ENCODE measurements at places on chromosomes 6 and 20.

GRCh38 chr20:8930726-8931125 lies 138.2 kb upstream of the PLCB4 start:
- DNase-seq = no peak

DNA sequence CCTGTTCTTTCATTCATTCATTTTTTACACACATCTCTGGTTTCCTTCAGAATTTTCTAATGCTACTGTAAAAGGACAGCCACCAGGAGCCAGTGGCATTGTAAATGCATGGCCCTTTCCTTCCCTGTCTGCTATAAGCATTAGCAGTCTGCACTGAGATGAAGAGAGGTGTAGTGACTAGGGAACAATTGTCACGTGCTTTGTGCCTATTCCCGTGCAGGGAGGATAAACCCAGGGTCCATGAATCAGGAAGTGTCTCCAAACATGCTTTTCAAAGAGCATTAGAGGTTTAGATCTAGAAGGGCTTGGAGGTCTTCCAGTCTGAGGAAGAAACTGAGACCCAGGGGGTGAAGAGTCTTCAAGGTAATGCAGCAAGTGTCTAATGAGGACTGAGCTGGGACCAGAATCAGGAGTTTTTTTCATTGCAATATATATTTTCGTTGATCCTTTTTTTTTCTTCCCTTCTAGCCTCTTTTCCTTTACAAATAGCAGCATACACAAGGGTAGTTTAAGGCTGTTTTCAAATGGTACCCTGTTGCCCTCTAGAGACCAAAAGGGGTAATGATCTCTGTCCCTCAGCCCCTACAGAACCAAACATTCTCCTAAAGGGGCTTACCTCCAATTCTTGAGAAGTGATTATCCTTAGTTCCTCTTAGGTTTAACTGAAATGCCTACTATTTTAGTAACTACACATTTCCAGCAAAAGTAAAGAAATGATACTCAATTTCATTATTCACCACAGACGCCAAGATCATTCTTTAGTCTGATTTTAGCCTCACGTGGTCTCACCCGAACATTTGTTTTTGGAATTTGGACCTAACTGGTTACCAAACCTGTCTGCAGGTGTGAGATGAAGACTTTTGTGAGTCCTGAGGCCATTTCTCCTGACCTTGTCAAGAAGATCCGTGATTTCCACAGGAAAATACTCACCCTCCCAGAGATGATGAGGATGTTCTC lies 6.6 kb downstream of the TRIM15 start:
- DNase-seq = no peak

GRCh38 chr6:106694343-106694742 lies 65.0 kb downstream of the QRSL1 start:
- DNase-seq = no peak

DNA sequence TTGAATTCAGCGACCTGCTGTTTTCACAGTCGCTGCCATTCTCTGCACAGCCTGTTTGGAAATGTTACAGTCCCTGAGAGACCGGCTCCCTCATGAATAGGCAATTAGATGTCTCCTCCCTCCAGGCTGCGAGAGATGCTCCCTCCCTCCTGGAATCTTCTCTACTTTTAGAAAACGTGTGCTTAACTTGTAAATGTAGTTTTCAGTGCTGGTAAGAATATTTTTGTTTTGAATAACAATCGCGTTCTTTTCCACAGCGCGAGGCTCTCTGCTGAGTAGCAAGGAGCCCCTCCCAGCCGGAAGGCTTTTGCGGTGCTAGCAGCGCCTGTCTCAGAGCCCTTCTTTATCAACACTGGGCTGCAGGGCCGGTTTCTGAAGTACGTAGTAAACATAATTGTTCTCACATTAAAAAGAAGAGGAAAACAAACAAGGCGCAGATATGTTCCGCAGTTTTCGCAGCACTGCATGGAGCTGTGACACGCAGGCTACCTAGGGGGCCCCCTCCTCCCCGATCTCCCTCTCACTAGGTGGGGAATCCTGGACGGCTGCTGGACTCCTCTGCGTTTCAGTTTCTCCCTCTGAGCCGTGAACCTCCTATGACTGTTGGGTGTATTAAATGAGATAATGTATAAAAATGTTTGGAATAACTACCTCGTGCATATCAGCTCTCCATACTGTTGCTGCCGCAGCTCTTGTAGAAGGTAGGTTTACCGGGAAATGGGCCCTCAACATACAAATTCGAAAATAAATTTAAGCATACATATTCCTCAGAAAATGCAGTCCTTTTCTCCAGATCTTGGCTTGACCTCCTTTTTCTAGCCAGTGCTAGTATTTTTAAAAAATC lies 79.0 kb upstream of the SPACA1 start:
- DNase-seq = no peak

DNA sequence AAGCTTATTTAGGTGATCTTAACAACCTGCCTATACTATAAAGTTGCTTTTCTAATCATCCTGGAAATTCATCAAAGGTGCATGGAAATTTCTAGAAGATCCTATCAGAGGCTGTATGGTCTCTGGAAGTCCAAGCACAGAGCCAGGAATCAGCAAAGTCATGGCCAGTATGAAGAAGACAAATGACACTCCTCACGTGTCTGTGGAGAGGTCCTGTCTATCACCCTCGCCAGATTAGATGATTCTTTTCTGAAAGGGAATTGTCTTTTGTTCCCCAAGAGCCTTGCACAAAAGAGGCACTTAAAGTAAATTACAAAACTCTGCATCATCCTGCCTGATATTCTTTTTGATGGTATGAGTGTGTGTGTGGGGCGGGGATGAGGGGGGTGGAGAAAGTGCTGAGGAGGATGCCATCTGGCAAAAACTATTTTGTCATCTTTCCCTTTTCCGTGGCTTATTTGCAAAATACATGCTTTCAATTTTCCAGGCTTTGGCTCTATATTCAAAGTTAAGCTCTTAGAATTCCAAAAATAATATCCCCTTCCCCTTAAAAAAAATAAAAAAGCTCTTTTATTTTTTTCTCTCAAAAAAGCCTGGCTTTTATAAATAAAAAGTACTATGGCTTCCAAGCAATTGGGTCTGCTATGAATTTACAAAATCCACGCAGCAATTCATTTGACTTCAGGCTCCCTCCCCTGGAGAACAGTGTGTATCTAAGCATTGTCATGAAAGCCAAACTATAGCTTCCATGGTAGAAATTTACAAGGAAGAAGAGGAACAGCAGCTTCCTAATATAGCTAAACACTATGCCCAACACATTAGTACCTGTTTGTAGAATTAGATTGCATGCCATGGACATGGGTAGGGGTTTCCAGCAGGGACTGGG lies 185.2 kb upstream of the ARG1 start:
- DNase-seq = no peak

Measured in nucleus accumbens (tissue), 56 donors.